ENCODE measurements at places on chromosomes 7 and 10.

- DNase-seq, result no peak
Measured at GRCh38 chr7:2198206-2198605, 34.5 kb downstream of the MAD1L1 start.

DNA sequence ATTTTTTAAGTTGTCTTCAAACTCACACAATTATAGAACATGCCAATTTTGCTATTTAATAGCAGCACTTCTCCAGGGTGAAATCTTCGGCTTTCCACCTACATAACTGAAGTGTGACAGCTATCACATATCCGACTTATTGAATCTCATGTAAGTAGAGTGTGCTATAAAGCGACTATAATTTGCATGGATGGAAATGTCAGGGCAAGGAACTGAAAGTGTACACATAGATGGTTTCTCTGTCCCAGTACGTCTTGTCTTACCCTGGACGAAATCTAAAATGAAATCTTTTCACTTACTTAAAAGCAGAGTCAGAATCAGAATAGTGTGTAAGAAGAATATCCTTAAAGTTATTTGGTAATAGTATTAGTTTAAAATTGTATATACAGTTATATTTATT lies 132.3 kb downstream of the THSD7A start:
- no peak for DNase-seq

DNA sequence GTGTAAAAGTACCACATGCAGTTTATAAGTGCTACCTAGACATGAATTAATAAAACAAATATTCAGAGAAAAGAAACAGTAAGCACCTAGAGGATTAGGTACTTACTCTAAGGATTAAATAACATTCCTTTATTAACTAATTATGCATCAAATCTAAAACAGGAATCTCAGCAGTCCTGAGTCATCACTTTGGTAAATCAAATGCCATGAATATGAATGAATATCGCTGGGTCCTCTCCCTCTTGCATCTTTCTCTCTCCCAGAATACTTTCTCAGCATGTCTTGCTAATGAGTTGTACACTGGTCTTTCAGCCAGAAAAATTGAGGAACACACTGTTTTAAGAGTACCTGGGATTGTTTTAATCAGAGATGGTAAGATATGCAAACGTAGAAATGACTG lies 225.5 kb upstream of the NFE2L3 start:
- no peak for DNase-seq

GRCh38 chr10:129411393-129411705 lies 55.7 kb upstream of the MGMT start:
- no peak for DNase-seq

DNA sequence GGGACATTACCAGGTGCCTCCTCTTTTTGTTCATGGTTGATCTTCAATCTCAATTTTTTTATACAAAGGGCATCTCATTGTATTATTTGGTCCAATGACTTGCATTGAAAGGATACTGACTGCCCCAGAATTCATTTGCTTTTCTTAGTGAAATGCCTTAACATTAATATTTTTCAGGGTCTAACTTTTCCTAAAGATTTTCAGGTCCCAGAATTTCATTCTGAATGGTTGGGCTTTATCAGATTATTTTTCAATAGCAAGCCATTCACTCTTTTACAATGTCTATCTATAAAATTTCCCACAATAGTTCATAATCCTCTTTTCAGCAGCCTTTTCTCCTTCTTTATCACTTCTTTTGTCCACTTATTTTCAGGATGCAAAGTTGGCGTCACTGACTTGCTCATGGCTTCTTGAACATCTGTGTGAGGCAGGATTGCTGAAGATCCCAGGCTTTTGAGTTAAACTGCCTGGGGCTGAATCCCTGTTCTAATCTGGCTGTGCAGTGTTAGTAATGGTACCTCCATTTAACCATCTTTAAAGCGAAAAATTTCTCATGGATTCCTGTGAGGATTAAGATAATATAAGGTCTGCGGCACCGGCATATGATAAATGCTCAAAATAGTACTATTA lies 131.7 kb upstream of the HDAC9 start:
- DNase-seq, result no peak

DNA sequence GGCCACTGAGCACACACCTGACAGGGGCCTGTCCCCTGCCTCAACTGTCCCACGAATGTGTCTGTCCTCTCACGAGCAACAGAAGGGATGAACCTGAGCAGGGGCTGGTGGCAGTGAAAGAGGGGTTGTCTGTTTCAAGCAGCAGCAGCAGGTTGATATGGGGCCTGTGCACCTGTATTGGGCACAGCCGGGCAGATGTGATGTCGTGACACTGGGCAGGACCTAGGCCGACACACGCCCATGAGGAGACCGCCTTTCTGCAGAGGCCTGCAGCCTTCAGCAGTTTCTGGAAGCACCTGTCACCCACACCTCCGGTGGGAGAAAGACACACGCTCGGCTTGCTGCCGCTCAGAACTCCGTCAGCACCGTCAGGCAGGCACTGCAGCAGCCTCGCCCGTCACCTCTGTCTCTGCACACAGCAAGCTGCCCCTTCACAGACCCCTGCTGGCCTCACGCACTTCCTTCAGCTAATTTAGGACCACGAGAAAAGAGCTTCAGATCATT lies 48.5 kb downstream of the AMZ1 start:
- no peak for DNase-seq

GRCh38 chr7:130475776-130476175 lies 16.1 kb upstream of the MEST start:
- DNase-seq, result no peak

DNA sequence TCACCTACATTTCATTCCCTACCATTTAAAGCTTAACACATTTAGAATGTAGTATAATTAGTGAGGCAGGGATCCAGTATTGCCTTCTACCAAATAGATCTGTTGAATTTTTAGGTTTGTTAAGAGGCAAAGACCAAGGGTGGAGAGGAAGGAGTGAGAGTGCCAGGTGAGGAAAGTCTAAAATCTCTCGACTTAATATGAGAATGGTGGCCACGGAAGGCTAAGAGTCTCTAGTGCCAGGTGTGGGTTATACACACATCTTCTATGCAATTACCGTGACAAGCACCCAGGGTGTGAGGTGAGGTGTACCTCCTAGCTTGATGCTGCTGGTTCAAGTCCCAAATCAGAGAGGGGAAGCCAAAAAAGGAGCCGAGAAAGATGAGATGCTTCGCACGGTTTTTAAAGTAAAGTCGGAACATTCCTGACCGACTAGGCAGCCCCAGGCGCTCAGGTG lies 439 bp downstream of the IQUB start:
- DNase-seq, result no peak

- DNase-seq, result no peak
Measured at GRCh38 chr7:66549466-66549865, 79.2 kb upstream of the KCTD7 start.
